ENCODE measurements at places on chromosomes 1 and 21.

- DNase-seq = no peak
Measured at GRCh38 chr1:66231217-66231616, 302.7 kb upstream of the SGIP1 start.

DNA sequence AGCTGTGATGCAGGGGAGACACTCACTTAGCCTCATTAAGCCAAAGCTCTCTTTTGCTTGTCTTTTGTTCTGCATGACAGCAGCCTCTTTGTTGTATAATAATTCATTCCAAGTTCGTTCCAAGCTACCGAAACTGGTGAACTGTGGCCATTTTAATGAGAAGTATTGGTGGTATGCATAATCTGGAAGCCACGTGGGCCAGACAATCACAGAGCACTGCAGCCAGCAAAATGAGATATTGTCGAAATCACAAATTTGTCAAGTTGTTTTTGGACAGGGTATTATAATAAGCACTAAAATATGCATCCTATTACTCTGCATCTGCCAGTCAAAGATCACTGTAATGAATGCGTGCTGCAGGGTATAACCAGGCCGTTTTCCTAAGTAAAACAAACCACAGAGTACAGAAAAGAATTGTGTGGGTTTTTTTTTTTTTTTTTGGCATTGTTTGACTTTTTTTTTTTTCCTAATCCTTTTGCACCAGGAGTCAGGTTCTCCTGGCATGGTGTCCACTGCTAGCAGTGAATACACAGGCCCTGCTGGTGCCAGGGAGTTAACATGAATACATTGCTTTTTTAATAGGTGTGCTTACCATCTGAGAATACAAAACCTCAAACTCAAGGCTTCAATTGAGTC lies 423.9 kb downstream of the PTBP2 start:
- no peak for DNase-seq

DNA sequence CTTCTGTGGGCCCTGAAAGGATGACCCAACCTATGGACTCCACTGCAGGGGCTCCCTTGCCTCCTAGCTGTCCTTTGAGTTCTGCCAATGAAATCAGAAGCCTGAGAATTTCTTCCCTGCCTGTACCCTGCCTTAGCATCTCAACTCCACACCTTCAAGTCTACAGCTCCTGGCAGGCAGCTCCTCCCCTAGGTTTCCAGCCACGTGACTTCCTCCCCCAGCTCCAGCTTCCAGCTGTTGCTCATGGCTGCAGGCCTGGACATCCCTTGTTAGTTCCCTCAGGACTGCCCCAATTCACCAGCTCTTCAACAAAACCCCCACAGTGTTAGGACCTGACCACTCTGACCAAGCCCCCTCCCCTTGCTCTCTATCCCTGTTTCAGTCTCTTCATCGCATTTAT lies 2.4 kb downstream of the RCAN1 start:
- DNase-seq = peak; percentile 46

- no peak for DNase-seq
Measured at GRCh38 chr21:26909972-26910371, 56.9 kb downstream of the ADAMTS5 start.

GRCh38 chr1:231855926-231856325 lies 229.3 kb downstream of the DISC1 start:
- DNase-seq = no peak

DNA sequence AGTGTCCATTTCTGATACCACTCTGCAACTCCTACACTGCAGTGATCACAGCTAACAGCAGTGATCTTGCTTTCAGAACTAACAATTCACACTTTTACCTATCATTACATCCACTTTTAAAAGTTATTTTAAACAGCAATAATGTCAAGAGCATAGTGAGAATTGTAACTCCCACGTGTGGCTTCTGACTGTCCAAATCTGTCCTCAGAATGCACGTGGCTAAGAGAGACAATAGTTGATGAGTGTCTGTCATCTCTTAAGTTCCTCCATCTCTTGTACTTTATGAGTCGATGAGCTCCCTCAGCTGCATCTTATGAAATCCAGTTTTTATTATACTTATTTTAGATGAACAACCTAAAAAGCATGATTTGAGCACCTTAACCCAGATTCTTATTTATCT lies 16.5 kb upstream of the CFHR5 start:
- no peak for DNase-seq

DNA sequence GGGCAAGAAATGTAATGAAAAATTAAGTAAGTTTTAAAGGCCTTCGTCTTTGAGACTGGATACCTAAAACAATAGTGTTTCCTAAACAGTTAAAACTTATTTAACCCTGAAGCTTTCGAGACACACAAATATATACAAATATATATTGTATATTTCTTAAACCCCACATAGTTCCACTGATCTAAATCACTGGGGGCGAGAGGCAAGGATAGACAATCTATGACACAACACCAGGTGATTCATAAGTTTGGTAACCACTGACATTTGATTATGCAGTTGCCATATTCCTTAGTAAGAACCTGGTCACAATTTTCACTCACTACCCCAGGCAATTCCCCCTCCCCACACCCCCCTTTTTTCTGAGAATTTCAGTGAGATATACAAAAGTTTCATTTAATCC lies 55.3 kb upstream of the BOLA1 start:
- DNase-seq = no peak

DNA sequence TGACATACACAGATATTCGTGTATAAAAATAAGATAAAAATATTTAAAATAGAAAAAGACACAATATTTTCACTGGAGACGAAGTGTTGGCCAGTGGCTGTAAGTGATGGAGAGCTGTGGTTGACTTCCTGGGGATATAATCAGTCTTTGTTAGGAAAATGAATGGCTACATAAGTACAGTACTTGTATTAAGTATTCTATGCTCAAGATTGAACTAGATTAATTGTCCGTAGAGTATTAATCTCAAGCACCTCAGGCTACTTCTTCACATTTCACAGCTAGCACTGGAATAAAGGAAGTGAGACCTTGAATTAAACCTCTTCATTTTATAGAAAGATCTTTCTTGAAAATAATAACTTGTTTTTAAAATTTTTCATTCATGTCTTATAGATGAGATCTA lies 39.0 kb upstream of the RGS5 start:
- no peak for DNase-seq

DNA sequence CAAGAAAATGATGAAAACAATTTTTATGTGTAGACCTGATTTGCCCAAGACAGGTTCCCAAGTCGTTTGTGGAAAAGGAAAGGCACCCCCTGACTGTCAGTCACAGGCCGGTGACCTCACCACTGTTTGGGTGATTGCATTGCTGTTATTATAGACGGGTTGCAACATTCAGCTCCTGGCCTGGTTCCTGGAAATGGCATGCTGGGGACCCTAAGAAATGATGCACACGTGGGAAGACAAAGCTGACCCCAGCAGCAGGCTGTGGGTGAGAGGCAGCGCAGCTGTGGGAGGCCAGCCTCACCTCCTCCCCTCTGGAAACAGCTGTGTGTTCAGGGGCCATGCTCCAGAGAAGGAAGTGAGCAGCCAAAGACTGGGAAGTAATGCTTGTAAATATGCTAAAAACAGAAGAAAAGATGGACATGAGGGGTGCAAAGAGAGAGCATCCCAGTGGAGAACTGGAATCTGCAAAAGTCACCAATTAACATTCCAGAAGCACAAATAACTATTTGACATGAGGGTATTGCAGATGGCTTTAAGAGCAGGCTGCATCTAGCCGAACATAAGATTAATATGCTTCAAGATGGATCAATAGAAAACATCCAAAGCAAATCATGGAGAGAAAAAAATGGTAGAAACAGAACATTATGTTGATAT lies 23.4 kb upstream of the ABCG1 start:
- DNase-seq = no peak

- no peak for DNase-seq
Measured at GRCh38 chr1:89863165-89863830, 42.5 kb downstream of the LRRC8D start.

DNA sequence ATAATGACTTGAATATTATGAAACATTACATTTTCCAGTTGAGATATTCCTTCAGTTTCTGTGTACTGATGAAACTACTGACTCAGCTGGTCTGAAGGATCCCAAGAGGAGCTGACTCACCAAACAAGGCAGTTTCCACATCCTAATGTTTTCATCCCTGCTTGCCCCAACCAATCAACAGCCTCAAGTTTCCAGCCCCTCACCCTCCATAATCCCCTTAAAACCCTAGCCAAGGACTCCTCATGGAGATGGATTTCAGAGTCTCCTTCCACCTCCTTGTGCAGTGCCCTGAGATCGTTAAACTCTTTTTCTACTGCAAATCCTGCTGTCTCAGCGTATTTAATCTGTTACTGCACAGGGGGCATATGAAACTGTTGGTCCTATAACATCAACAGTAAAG lies 83.1 kb upstream of the HAO2 start:
- no peak for DNase-seq

GRCh38 chr1:117607471-117607870 lies 1.6 kb downstream of the TENT5C start:
- DNase-seq = no peak

GRCh38 chr1:67460676-67461500 lies 30.7 kb upstream of the SERBP1 start:
- no peak for DNase-seq

- DNase-seq = no peak
Measured at GRCh38 chr21:43618940-43619339, 40.3 kb downstream of the HSF2BP start.

- no peak for DNase-seq
Measured at GRCh38 chr1:246724731-246725095, 504 bp downstream of the SCCPDH start.
